ENCODE measurements at places on chromosomes 4 and X.

GRCh38 chr4:14700544-14700943 lies 301.7 kb upstream of the CPEB2 start:
- DNase-seq: no peak

DNA sequence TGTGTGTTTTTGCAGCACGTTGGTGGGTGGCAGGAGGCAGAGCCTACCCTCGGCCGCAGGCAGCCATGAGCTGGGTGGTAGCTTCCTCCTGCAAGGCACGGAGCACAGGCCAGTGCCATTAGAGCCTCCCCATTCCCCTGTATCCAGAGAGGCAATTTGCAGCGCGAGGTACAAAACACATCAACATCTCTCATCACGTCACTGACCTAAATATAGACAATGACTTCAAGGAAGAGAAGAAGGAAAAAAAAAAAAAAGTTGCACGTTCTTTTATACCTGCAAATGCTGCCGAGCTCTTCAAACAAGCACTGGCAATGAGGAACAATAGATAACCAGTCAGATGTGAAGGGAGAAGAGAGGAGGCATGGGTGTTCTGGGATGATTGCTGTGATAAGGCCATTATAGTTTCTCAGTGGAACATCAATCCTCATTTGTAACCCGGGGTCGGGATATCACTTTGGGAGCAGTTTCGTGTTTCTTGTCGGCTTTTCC lies 159.9 kb downstream of the MGST2 start:
- no peak for DNase-seq

DNA sequence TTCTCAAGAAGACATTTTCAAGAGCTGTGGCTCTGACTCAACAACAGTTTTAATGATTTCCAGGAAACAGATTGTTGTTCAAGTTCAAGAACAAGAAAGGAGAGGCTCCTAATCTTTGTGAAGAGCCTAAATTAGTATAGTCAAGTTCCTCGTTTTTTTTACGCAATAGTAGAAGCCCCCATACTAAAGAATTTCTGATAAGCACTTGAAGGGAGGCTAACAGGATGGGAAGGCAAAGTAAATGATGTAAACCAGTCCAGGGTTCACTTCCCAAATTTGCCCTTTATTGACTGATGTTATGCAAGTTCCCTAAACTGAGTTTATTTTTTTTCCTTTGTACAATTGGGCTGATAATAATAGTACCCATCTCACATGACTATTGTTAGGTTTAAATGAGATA lies 178.2 kb downstream of the RTL9 start:
- no peak for DNase-seq

GRCh38 chrX:124455966-124456365 lies 109.6 kb downstream of the SH2D1A start:
- DNase-seq: no peak

GRCh38 chr4:1043651-1044468 lies 32.4 kb downstream of the FGFRL1 start:
- peak; percentile 99 for DNase-seq

- no peak for DNase-seq
These were observed 13.2 kb downstream of the GPC4 start for GRCh38 chrX:133402042-133402453.

DNA sequence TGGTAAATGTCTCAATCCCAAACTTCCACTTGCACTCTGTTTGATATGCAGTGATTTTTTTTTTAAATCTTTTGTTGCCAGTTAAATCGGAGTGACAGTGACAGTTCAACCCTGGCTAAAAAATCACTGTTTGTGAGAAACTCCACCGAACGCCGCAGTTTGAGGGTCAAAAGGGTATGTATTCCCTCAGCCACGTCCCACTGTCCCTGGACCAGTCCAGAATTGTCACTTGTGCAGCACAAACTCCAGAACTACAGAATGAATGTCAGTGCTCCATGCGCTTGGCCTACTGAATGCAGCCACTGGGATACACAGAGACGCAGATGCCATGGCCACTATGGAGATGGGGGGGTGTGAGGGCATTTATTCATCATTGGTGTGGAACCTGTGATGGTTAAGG lies 34.2 kb downstream of the CLDN22 start:
- DNase-seq: no peak

GRCh38 chr4:154984148-154984547 lies 203.1 kb downstream of the RBM46 start:
- DNase-seq: no peak

GRCh38 chrX:20454117-20454516 lies 187.4 kb upstream of the RPS6KA3 start:
- DNase-seq: no peak

DNA sequence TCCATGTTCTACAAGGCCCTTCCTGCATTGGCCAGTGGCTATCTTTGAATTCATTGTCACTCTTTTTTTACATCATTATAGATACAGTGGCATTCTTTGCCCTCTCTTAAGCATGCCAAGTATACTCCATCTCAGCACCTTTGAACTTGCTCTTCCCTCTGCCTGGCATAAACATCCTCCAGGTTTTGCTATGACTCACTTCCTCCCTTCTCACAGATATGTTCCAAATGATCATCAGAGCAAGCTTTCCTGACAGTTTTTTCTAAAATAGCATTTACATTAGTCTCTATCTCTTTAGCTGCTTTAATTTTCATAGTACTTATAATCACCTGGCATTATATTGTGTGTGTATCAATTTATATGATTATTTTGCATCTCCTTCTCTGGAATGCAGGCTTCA lies 553.3 kb upstream of the MAGEB2 start:
- DNase-seq: peak; percentile 26

- peak; percentile 4 for DNase-seq
These were observed 25.8 kb downstream of the ADRA2C start for GRCh38 chr4:3791910-3792542.

DNA sequence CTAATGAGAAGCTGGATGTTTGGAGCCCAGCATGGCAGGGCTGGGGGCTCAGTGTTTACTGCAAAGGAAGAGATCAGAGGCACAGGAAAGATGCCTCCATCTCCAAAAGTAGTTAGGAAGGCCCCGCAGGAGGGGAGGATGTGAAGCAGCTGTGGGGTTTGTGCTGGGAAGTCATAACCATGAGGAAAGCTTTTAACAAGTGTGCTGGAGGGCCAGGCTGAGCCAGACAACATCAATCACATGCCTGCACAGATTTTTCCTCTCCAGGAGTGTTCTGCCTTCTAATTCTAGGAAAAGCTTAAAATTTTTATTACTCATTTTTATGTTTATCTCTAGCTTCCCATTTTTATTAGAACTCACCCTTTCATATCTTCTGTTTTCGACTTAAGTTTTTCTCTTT lies 65.4 kb downstream of the GPR82 start:
- DNase-seq: no peak

DNA sequence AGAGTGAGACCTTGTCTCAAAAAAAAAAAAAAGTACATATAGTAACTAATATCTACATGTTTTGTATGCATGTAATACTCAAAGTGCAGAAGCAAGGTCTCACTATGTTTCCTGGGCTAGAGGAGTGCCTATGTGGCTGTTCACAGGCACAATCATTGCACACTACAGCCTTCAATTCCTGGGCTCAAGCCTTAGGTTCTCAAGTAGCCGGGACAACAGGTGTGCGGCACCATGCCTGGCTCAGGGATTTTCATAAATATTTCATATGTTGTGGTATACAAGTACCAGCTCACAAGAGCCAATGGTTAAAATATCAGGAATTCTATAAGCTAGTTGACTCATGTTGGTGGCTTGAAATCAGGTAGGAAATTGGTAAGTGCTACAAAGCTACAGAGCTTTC lies 94.8 kb downstream of the LARP7 start:
- no peak for DNase-seq

GRCh38 chr4:3467601-3468031 lies 4.5 kb downstream of the DOK7 start:
- DNase-seq: no peak

DNA sequence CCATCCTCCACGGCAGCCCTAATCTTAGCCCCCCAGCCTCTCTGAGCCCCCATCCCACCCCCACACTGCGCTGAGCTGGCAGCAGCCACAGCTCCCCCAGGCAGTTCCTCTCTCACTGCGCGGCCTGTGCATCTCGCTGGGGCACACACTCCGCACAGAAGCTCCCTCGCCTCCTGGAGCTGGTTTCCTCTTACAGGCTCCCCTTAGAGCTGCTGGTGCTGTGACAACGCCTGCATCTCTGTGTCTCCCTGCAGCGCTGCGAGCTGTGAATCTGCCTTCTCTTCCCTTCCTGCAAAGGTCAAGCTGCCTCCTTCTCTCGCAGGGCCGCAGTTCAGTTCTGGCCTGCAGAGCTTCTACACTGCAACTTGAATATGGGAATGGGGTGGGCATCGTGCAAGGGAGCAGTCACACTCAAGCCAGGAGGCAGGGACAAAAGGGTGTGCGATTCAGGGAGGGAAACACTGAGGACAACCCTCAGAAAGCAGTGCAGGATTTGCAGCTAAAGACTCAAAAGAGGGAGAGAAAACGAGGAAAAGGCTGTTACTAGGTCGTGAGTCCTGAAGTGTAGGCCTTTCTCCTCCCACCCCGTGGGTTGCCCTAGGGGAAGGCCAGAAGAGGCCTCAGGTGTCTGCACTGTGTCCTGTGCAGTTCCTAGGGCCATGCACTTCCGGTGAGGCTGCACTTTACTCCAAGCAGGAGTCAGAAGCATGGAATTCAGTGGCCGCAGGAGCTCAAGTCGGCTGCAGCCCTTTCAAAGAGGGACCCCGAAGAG lies 87.0 kb downstream of the BCOR start:
- no peak for DNase-seq

DNA sequence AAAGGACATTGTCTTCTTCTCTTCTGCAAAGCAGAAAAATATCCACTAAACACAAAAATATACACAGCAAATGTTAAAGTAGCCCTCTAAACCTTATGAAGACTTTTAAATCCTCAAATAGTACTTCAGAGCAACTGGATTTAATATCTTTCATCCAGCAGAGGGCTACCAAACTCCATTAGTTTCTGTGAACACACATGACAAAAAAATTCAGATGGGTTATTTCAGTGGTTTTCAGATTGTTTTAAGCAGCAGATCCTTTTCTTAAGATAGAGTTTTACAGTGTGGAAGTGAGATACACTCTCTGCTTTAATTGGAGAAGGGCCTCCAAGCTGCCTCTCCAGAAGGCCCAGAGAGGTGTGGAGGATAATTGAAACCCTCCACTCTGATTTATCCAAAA lies 56.7 kb downstream of the ANK2 start:
- peak; percentile 18 for DNase-seq

GRCh38 chr4:123304151-123304964 lies 92.2 kb upstream of the SPRY1 start:
- no peak for DNase-seq

DNA sequence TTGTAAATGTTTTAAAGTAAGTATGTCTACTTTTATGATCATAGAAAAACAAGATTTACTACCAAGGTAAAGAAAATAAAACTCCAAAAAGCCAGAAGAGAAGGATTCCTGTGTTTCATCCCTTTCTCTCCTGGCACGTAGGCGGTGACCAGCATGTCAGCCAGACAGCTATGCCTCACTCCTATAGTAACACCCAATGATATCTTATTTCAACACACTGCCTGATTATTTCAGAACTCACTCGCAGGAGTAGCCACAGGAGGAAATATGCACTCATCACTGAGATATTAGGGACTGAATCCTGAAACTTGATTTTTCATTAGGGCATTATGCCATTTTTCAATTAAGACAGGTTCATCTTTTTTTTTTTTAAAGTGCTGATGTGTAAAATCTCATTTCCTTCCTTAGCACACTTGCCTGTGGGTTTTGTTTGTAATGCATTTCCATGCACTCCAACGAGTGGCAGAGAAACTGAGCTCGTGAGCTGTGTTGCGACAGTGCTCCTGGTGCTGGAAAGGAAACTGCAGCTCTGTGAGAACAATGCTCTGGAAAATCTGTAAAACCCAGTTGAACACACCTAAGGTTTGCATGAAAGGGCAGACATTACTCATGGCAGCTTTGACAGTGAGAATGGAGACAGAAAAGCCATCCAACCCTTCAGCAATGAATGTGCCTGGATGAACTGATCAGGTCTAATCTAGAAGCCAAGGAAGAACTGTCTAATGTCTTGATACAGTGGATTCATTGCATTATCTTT lies 18.2 kb downstream of the RAI2 start:
- no peak for DNase-seq

- DNase-seq: no peak
These were observed 60.9 kb upstream of the SORBS2 start for GRCh38 chr4:185872747-185873380.

- DNase-seq: no peak
These were observed 158.1 kb downstream of the SOX3 start for GRCh38 chrX:140346729-140347128.

GRCh38 chr4:40579983-40580382 lies 49.7 kb downstream of the RBM47 start:
- DNase-seq: peak; percentile 83

DNA sequence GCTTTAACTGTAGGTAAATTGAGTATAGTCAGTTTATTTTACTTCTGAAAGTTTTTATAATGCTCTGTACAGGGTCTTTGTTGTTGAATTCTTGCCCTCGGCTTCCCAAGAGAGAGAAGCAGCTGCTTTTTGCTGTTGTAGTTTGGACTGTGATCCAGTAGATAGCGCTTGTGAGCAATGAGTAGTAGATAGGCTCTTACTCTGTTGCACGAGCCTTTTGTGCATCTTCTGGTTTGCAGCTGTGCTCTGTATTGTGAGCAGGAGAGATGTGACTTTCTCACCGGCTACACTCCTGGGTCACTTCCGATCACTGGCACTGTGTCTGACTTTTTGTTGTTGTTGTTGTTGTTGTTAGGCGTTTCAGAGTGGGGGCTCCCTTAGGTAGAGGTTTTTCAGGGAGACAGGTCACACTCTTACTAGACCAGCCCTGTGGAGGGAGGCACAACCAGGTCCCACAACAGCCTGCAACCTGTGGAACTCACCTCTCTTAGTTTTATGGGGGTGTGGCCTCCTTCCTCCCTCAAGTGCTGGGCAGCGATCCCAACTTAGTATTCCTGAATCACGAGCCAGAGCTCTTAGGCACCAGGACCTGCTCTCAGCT lies 822.1 kb upstream of the GALNTL6 start:
- DNase-seq: peak; percentile 1

GRCh38 chrX:85379174-85379907 lies at the start of gene POF1B:
Gene POF1B, minus strand, starts transcription at chrX:85379665. Its CDS starts 211 bp downstream, at chrX:85379454.
- DNase-seq: no peak

DNA sequence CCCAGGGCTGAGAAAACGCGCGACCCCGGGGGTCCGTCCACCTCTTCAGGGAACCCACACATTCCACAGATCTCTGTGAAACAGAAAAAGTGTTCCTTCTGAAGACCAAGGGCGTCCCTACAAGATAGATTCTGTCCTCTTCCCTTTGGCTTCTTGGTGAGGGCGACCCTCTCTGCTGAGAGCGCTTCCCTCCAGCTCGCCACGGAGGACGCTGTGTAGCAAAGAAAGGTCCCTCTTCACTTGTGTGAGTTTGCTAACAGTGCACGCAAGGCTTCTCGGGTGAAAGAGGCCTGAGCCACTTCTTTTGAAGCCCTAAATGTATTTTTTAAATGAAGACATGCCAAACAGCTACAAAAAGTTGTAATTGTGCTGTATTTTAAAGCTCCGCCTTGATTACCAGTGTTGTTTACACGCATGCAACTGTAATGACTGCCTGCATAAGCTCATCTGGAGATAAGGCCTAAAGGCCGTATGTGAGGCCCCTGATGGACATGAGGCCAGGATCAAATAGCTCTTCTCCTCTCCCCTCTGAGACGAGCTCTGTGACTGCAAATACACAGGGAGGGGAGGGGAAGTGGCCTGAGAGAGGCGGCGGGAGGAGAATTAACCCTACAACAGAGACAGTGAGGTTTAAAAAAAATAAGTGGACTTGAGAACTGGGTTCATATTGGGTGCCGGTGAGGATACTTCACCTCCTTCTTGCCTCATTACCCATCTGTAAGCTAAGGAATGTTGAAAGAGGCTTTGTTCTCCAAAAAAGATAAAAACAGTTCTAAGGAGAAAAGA lies 95.5 kb downstream of the SOWAHB start:
- DNase-seq: no peak

GRCh38 chr4:148955564-148956297 lies 513.5 kb upstream of the NR3C2 start:
- DNase-seq: no peak

- DNase-seq: no peak
These were observed 23.4 kb downstream of the PAK3 start for GRCh38 chrX:111119341-111119740.

Measured in GM04504 (cell line).